Lower leg skin (tissue), 4 donors: ENCODE measurements at places on chromosomes 12 and 14.

DNA sequence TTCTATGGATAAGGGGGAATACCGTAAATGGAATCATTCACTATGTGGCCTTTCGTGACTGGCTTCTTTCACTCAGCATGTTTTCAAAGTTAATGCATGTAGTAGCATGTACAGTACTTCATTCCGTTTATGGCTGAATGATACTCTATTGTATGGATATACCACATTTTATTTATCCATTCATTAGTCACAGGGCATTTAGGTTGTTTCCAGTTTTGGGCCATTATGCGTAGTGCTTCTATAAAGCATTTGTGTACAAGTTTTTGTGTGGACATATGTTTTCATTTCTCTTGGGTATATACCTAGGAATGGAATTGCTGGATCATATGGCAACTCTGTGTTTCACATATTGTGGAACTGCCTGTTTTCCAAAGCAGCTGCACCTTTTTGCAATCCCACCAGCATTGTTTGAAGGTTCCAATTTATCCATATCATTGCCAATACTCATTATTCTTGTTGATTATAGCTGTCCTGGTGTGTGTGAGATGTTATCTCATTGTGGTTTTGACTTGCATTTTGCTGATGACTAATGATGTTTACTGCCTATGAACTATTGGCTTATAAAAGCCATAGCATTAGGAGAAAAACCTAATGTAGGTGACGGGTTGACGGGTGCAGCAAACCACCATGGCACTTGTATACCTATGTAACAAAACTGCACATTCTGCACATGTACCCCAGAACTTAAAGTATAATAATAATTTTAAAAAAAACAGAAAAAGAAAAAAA, 45.5 kb downstream of the ATF7IP start:
- no peak for DNase-seq

DNA sequence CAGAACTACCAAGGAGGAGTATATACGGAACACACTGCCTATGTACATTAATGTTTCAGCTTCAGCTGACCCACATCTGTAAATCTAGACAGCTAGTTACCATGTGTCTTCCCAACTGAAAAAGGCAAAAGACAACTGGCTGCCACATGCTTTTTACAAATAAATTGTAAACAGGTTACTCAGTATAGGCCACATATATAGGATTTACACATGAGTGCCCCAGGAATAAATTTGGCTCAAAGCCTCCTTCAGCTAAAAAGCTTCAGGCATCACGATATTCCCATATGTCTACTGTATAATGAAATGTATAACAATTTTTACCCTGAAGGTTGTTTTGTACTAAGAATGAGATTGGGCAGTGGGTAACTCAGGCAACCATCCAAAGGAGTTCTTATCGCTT, 175.9 kb upstream of the BMP4 start:
- no peak for DNase-seq

- no peak for DNase-seq
Measured at GRCh38 chr12:6062757-6063735, 61.4 kb downstream of the VWF start.

- no peak for DNase-seq
Measured at GRCh38 chr12:120368789-120369602, at the start of gene MSI1. MSI1 (minus strand) TSS chr12:120369164; CDS start chr12:120369091, 73 bp downstream.

DNA sequence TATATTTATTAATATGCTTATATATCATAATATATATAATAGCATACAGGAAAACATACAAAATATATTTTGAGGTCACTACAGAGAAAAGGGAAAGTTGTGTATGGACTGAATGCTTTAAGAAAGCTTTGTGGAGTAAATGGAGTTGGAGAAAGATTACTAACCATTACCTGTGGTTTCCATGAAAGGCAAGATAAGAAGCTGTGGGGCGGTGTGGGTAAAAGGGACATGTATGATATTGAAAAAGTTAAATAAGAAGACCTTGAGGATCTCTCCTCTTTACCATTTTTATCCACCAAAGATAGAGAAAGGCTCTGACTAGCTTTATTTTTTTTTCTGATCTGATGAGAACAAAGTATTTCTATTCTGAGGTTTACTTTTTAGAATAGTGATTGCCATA, 404.4 kb downstream of the TRHDE start:
- no peak for DNase-seq

DNA sequence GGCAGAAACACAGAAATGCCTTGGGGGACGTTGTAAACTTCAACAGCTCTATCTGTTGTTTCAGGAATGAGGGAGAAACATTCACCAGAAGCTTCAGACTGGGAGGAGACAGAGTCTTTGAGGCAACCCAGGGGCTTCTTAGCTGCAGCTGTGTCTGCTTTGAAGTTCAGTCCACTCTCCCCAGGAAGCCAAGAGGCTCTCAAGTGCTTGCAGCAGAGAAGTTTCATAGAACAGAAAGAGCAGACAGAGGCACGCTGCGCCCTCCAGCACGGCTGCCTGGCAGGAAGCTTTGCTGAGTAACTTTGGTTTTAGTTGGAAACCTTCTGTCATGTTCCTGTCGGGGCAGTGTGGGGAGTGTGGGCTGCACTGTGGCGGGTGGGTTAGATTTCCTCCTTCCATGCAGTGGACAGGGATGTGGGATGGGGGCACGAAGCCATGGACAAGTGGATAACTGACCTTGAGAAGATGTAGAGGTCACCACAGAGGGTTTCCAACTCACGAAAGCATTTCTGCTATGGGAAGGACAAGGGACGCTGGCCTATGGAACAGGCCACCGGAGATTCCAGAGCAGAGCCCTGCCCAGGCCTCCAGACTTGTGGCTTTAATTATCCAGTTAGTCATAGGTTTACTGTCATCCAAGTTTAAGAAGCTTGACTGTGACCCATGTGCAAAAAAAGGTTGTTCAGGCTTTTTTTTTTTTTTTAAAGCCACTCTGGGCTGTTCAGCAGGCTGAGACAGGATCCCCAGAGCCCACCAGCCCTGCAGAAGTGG, 107.7 kb downstream of the ARF6 start:
- peak; percentile 93 for DNase-seq

GRCh38 chr12:111447571-111448265, 42.0 kb downstream of the SH2B3 start:
- DNase-seq = peak; percentile 83

GRCh38 chr12:105378911-105379310, 48.4 kb downstream of the C12orf75 start:
- DNase-seq = no peak

DNA sequence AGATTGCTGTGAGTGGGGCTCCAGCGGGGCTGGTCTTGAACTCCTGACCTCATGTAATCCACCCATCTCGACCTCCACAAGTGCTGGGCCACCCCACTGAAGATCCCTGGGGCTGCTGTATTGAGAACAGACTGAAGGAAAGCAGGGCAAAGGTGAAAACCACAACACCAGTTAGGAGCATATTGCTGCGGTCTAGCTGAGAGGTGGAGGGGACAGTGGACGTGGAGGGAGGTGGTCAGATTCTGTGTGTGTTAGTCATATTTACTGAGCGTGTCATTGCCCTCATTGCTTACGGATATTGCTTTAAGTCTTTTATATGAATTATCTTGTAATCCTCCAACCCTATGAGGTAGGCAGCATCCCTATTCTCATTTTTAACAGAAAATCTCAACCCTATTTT, 69.0 kb upstream of the OVCH1 start:
- no peak for DNase-seq

- DNase-seq = no peak
Measured at GRCh38 chr12:43951286-43951685, 115.4 kb downstream of the TMEM117 start.

GRCh38 chr12:62930546-62931425, 4.2 kb downstream of the PPM1H start:
- no peak for DNase-seq

DNA sequence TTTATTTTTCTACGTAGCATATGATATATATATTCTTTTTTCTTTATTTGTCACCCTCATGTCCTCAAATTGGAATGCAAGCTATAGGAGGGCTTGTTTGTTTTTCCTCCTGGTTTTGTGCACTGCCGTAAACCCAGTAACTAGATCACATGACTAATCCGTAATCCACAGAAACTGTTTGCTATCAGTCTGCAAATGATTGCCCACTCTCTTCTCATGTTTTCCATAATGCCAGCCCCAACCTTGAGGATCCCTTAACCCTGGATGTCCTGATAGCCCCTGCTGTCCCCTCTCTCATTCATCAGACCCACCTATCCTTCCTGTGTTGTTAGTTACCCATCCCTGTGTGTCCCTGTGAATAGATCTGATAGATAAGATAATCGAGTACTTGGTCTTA, 94.0 kb downstream of the TSPAN9 start:
- DNase-seq = no peak

- DNase-seq = no peak
Measured at GRCh38 chr14:64663174-64663573, 41.0 kb upstream of the PLEKHG3 start.

GRCh38 chr14:95196268-95196667, 38.9 kb upstream of the DICER1 start:
- DNase-seq = no peak

DNA sequence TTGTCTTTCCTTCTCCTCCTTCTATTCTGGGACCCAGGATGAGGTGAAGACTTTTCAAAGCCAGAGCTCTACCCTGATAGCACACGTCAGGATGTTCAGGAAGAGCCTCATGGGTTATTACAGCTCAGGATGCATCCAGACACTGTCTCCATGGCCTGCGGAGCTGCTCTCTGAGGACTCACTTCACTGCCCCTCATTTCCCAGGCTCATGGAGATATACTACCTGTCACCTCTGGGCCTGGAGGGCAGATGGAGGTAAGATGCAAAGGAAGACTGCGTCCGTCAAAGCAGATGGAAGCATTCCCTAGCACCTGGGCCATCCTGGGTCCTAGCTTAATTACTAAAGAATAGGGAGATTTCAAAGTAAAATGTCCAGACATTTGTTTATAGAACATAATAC, 32.6 kb downstream of the STON2 start:
- no peak for DNase-seq

DNA sequence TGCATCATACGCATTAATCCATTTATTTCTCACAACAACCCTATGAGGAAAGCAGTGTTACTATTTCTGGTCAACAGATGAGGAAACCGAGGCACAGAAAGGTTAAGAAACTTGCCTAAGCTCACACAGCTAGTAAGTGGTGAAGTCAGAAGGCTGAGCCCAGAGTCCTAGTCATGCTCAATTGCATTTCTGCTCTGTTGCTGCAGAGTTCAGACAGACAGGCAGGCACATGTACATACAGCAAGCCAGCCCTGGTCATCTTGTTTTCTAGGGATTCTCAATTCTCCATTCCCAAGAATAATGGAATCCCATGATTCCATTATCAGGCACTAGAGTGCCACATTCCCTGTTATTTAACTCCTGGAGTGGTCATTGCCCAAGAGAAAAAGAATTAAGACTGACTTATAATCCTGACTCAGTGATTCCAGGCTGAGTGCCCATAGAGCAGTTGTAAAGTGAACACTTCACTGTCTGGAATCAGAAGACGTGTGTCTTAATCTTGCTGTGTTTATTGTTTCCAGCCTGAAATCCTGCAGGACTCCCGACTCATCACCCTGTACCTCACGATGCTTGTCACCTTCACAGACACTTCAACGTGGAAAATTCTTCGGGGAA, 10.7 kb downstream of the UBE3B start:
- no peak for DNase-seq

DNA sequence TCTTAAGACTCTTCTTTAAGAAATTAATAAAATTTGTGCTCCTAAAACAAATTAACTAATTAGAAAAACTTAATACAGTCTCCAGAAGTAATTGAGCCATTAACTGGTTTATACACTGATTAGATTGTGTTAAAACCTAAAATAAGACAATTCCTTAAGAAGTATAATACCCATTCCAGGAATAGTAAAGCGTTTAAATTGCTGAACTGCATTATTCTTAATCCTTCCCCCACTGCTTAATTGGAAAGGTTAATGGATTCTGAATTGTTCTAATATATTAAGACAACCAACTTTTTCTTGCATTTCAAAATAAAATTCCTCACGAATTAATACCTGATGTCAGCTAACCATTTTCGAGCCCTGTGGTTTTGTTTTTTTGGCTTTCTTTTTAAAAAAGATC, 128.4 kb downstream of the KICS2 start:
- no peak for DNase-seq

- no peak for DNase-seq
Measured at GRCh38 chr14:79781882-79782281, 429.4 kb downstream of the DIO2 start.

GRCh38 chr12:24551163-24551786, 397.6 kb downstream of the BCAT1 start:
- DNase-seq = no peak

DNA sequence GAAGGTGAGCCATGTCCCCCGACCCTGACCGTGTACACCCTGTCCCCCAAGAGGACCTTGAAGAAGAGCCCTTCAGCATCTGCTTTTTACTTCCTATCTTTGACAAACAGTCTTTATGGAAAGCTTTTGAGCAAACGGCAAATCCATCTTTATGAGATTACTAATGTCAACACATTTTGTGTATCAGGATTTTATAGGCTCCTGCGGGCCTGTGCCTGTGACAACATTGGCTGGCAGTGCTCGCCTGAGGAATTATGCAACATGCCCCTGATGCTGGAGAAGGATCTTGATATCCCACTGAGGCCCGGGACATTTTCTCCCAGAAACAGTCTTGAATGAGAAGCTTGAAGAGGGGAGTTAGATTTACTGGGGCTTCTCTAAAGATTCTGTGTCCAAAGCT, 416.5 kb downstream of the NRXN3 start:
- no peak for DNase-seq

- peak; percentile 70 for DNase-seq
Measured at GRCh38 chr12:116389990-116390389, 112.5 kb upstream of the MED13L start.

GRCh38 chr12:6181583-6182278, 18.5 kb upstream of the CD9 start:
- DNase-seq = no peak

DNA sequence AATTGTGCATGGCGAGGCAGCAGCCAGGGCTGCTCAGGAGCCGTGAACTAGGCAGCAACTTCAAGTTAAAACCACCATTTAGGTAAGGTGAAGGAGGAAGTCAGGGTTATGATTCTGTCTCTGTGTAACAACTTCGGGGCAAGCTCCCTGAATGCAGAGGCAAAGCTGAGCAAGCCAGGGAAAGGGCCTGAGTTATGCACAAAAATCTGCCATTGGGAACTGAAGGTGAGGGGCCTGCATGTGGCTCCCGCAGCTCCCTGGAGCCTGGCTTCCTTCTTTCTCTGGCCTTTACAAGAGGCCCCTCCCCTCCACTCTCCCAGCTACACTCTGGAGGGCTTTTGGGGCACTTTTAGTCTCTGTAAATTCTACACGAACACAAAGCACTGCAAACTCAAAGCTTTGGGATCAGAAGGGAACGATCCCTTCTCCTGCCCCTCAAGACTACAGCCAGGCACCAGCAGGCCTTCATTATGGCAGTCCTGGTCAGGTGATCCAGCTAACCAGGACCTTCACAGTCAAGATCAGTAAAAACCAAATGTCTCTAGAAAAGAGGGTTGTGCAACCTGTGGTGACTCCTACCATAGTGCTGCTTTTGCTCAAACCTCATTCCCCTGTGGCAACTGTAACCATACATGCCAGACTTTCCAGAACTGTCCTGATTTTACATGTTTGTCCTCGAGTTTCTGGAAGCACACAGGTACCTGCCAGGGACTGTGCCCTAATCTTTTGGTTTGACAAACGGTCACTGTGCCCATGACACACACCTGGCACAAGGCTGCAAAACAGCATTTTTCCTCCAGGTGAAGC, 67.2 kb upstream of the PTGR2 start:
- no peak for DNase-seq

- DNase-seq = no peak
Measured at GRCh38 chr12:45503899-45504298, 225.6 kb upstream of the ARID2 start.
